ENCODE measurements at places on chromosomes 4 and X.

DNA sequence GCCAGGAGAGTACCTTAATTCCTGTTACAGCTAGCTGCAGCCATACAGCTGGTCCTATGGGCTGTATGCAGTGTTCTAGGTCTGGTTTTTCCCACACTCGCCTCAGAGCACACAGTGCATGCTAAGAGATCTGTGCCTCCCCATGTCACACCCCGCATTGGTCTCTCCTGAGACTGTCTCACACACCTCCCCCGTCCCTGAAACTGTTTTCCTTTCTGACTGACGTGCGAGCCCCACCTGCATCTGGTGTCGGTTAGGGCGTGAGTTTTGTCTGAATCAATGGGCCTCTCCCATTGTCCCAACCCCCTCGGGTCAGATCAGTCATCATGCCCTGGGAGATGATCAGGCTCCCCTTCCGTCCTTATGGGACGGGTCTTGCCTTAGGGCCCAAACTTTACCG is 3.4 kb upstream of the UGT8 start:
- DNase-seq = no peak

DNA sequence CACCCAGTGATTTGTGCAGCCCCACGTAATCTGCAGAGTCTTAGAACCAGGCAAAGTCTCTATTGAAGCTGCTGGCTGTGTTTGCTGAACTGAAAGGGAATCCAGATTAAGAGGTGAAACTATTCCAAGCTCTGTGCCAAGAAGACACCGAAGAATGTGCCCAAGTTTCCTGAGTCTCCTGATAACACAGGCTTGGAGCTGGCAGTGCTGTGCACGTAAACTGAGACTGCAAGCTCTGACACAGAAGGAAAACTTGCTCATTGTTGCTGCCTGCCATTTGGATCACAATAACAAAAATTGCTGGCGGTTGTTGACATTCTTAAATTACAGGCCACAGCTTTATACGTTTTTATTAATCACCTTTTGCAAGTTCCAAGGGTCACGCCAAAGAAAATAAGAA is 60.2 kb upstream of the VCX3B start:
- DNase-seq = no peak

DNA sequence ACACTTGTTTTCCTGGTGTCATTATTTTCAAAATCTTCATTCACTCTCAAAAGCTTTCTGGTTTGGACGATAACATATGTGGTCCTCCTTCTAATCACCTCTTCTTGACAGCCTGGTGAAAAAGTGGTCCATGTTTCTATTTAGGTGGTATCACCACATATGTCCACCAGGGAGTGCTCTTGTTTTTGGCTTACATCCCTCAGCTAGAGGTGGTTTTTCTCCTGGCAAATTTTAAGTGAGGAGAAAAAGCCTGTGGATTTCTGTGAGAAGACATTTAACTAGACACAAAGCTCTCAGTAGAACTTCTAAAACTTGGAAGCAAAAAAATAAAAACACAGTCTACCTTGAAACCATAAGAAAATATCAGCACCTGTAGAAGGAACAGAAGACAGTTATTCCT is 58.0 kb upstream of the FRMPD4 start:
- no peak for DNase-seq

- DNase-seq = no peak
Measured at GRCh38 chrX:116499780-116500179, 37.0 kb upstream of the CT83 start.

Data from stimulated activated CD4-positive, alpha-beta T cell treated with anti-CD3 and anti-CD28 coated beads, Interleukin-12 subunit alpha, Interleukin-12 subunit beta, amount 100 ng/mL, for 24 hours (primary cell).